GM20000 (cell line): ENCODE measurements at places on chromosomes 12 and 14.

GRCh38 chr12:114920771-114921554 lies 237.0 kb upstream of the TBX3 start:
- DNase-seq, result no peak

- no peak for DNase-seq
These were observed 7.6 kb downstream of the VPS37B start for GRCh38 chr12:122888232-122888752.

GRCh38 chr12:52846356-52846970 lies 2.3 kb downstream of the KRT78 start:
- no peak for DNase-seq

DNA sequence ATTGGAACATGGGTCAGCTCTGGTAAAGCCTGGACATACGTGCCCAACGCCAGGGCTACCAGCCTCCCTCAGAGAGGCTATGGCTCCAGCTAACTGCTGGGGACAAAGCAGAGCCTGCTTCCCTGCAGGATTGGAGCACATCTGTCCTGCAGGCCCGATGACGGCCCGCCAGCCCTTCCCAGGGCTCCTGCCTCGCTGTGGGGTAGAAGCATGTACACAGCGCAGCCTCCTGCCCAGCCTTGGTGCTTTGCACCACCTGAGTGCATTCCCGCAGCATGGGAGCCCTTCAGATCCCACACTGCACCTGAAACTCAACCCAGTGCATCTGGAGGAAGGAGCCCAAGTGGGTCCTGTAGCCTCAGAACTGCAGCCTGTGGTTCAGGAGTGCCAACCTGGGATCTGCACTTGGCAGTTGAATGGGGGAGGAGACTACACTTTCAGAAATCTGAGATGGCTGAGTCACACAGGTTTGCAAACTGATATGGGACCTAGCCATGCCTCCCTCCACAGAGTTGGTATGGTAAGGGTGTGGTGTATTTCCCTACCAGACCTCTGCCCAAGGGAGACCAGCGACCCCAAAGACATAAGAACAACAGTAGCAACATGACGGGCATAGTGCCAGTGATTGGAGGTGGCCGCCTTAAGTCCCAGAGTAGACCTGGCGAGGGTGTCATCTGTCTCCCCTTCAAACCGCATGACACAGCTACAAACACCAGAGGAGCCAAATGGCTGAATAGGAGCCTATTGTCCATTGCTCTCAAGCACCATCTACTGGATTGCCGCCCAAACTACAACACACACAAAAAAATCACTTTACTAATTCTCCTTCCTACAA lies 273.9 kb upstream of the MIS18BP1 start:
- DNase-seq, result peak; percentile 46

GRCh38 chr14:32224737-32225377 lies 21.8 kb upstream of the RNU6-8 start:
- no peak for DNase-seq

DNA sequence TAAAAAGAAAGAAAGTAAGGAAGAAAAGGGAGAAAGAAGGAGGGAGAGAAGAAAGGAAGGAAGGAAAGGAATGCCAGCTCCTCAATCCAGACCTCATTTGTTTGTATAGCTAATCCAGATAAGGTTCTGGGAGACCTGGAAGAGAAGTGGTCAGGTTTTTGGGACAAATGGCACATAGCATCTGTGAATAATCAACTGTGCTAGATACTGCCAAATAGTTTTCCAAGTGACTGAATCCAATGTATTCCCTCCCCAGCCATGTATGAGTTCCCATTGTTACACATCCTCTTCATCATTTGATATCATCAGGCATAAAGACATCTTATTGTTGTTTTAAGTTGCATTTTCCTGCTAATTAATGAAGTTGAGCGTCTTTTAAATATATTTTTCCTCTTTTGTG lies 18.6 kb upstream of the PTGR2 start:
- no peak for DNase-seq

DNA sequence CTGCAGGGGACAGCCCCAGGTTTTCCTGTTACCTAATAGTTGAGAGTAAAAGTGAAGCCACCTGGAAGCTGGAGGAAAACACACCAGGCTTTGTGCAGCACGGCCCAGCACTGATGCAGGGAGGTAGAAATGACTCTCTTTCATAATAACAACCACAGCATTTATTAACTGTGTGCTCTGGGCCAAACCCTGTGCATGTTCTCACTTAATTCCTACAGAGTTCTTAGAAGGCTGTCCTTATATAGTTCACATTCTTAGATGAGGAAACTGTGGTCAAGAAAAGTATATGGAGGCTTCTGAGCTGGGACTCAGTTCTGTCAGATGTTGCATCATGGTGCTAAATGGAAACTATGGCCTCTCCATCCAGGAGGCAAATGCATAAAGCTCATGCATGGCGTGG lies 100.0 kb downstream of the PAPOLA start:
- no peak for DNase-seq
